ENCODE measurements at places on chromosomes 1 and 21.

GRCh38 chr1:39488012-39488545 lies 3.4 kb upstream of the BMP8A start:
- DNase-seq: no peak

GRCh38 chr1:236353813-236354212 lies 40.3 kb upstream of the EDARADD start:
- no peak for DNase-seq

GRCh38 chr1:46183079-46183847 lies 7.0 kb upstream of the P3R3URF start:
- peak; percentile 92 for DNase-seq

DNA sequence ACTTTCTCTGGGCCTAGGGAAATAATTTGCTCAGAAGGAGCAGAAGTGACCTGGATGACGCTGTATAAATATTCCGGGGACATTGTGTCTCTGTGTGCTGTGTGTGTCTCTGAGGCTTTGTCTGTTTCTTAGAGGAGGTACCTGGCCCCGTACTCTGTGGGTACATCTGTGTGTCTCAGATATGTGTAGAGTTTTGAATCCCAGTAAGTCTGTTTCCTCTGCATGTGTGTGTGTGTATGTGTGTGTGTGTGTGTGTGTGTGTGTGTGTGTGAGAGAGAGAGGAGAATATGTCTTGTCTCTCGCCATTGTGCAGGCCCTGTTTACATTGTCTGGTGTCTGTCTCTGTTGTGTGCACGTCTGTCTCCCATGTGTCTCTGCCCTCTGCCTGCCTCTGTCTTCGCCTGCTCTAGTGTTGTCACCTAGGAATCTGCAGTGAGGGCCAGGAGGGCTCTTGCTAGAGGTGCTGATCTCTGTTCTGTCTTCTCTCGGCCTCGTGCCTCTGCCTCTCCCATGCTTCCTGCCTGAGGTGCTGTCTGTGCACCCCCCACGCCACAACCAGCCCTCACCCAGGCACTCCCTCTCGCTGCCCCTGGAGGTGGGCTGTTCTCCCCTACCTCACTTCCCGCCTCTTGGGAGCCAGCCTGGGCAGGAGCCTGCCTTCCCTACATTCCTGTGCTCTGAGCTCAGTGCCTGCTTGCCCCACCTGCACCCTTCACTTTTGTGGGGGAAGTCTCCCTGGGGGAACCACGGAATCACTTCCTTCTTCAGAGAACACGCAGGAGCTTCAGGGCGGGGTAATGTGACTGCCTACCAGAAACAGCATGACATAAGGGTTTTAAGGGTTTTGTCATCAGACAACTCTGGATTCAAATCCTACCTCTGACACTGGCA lies 5.9 kb downstream of the MAP7D1 start:
- no peak for DNase-seq

DNA sequence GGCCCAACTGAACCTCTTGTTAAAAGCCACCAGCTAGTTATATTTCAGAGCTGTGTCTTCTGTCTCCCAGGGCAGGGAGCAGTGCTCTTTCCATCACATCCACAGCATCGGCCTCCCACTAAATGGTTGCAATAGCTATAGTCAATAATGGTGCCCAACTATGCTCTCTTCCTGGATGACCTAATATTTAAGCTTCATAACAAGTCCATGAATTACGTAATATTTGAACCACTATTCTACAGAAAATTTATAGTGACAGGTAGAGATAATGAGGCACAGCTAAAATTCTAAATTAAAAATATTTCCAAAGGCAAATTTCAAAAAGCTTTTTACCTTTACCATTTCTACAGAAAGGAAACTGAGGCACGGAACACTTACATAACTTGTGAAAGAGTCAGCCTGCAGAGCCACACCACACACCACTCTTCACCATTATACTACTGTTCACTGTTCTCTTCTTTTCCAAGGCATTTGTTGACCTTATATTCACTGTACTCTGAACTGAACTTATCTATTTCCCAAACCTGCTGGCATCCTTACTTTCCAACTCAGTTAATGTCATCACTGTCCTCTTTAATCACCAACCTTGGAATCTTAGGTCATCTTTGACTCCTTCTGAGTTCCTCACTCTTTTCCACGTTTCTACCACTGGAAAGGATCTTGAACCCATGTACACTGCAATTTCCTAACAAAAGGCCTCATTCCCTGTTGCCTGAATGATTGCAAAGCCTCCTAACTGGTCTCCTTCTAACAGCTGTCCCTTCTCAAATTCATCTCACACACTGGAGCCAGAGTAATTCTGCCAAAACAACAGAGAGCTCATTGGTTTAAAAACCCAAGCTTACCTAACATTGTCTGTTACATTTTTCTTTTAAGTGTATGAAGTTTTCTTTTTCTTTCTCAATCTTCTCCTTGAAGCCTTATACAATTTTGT lies 85.5 kb downstream of the DDAH1 start:
- DNase-seq: no peak

- DNase-seq: peak; percentile 15
Measured at GRCh38 chr21:15592271-15592860, 137.4 kb upstream of the USP25 start.

GRCh38 chr1:29356663-29357062 lies 120.3 kb downstream of the PTPRU start:
- no peak for DNase-seq

GRCh38 chr1:43708002-43708410 lies 670 bp downstream of the ST3GAL3 start:
- DNase-seq: no peak

- no peak for DNase-seq
Measured at GRCh38 chr1:161235957-161236775, 1.8 kb downstream of the NR1I3 start.

DNA sequence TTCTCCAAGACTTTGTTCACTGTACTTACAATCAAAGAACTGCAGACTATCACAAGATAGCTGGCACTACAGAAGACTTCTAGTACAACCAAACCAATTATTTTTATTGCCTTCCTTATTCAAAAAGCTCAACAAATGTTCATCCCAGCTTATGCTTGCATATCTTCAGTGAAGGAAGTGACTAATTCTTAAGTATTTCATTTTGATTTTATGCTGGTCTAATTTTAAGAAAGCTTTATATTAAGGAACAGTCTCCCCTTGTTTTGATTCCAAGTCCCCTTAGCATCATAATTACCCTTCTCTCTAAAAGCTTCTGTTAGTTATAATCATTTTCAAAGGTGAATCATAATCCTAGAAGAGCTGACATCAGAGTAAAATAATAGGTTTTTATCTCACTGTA lies 132.9 kb downstream of the LRRIQ3 start:
- DNase-seq: no peak

GRCh38 chr1:155175927-155176371 lies 2.3 kb downstream of the TRIM46 start:
- no peak for DNase-seq

DNA sequence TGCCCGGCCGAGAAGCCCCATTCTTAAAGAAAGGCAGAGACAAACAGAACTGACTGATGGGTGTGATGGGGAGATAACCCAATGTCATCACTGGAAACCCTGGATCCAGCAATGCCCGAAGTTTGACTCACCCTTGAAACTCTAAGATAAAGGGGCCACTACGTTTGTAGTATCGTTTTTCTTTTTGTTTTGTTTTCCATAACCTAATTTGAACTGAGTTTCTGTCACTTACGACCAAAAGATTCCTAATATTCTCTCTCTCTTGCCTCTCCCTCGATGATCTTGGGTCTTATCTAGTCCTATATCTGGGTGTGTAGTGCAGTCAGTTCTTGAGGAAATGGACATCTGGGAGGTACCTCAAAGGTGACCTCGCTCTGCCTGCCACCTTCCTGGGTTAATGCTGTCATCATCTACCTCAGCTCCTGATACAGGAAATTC lies 57.8 kb upstream of the ID3 start:
- DNase-seq: no peak

Data from HTR-8/SVneo (cell line).